ENCODE measurements at places on chromosomes 1 and 21.

GRCh38 chr1:30762930-30763650 lies 5.5 kb upstream of the LAPTM5 start:
- no peak for DNase-seq

- no peak for DNase-seq
Observed at GRCh38 chr1:29322147-29322694, 85.9 kb downstream of the PTPRU start.

- no peak for DNase-seq
Observed at GRCh38 chr1:15943328-15943991, 32.4 kb downstream of the ZBTB17 start.

- DNase-seq = peak; percentile 11
Observed at GRCh38 chr1:45493116-45493697, 2.2 kb upstream of the TESK2 start.

DNA sequence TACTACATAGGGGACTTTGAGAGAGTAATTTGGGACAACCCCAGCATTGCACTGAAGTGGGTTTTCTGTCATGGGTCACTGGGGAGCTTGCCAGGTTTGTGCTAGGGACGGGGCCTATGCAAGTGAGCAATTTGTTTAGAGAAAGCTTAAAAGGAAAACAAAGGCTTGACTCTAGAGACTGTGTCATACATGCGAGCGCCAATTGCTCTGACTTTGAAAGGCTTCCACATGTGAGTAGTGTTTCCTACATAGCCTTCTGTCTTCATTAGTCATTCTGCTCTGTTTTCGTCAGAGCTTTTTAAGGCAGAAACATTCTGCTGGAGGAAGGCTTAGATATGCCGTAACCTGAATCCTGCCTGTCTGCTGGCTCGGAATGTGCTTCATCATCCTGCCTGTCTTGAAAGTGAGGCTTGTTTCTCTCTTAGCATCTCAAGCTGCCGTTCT lies 28.4 kb downstream of the TRIM45 start:
- DNase-seq = peak; percentile 31

GRCh38 chr1:238710697-238711096 lies 675.7 kb upstream of the CHRM3 start:
- no peak for DNase-seq

DNA sequence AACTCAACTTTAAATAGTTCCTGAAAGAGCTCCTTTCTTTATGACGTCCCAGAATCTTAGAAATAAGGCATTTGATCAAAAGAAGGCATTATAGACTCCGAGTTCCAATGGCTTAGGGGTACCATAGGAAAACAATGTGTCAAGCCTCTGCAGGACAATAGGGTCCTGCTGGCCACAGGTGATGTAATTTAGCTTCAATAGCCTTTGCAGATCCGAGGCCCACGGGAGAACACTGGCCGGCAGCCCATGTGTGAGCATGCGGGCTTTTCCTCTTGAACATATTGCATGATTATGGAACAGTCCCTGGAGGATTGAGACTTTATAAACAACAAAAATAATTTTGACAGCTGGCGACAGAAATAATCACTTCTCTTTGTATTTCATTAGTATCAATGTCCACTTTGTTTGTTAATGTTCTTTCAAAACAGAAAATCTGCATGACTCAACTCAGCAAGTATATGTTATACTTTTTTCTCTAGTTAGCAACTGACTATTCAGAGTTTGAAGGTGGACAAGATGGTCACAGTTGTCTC lies 49.0 kb upstream of the NR5A2 start:
- DNase-seq = no peak

GRCh38 chr1:217896490-217896889 lies 265.3 kb downstream of the SPATA17 start:
- no peak for DNase-seq

GRCh38 chr21:32533611-32534010 lies 51.7 kb downstream of the TCP10L start:
- no peak for DNase-seq

- no peak for DNase-seq
Observed at GRCh38 chr1:206774093-206774492, 1.8 kb upstream of the IL10 start.

GRCh38 chr1:240027059-240027462 lies 64.6 kb upstream of the FMN2 start:
- peak; percentile 9 for DNase-seq

- DNase-seq = no peak
Observed at GRCh38 chr1:173202424-173203145, 4.5 kb downstream of the TNFSF4 start.

DNA sequence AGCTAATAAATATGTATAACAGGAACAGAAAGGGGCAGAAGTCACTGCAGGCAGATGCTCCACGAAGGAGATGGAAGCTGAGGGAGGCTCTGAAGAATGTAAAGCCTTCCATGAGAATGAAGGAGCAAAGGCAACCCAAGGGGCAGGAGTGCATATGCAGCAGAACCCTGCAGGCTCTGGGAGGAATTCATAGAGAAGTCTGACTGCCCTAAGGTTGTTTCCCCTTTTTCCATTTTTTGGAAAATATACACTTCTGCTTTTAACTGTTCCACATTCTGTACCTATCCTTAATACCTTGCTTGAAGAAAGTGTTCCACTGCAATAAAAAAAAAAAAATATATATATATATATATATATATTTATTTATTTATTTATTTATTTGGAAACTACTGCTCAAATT lies 69.6 kb downstream of the CD34 start:
- no peak for DNase-seq

- no peak for DNase-seq
Observed at GRCh38 chr21:15539376-15539775, 190.4 kb upstream of the USP25 start.

DNA sequence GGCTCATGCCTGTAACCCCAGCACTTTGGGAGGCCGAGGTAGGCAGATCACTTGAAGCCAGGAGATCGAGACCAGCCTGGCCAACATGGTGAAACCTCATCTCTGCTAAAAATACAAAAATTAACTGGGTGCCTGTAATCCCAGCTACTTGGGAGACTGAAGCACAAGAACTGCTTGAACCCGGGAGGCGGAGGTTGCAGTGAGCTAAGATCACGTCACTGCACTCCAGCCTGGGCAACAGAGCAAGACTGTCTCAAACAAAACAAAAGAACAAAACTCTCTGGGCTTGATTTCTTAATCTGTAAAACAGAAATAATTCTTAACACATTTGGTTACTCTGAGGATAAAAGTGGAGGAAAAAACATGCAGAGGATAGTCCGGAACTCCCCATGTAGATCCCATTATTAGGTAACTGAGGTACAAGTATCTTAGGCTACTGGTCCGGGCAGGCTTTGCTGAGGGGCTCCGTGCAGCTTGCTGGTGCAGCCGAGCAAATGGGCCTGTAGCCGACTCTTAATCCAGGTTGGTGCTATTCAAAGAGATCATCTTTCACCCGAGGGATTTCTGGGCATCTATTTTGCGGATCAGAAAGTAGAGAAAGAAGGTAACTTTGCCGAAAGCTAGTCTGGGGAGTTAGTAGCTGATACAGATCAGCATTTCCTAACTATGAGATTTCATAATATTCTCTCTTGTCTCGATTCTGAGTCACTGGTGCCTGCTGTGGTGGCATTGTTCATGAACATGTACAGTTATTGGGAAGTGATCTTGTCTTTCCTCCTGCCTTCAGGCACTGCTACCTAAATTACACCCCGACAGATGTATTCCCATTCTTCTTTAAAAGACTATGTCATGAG lies 56.8 kb downstream of the NFIA start:
- peak; percentile 75 for DNase-seq

DNA sequence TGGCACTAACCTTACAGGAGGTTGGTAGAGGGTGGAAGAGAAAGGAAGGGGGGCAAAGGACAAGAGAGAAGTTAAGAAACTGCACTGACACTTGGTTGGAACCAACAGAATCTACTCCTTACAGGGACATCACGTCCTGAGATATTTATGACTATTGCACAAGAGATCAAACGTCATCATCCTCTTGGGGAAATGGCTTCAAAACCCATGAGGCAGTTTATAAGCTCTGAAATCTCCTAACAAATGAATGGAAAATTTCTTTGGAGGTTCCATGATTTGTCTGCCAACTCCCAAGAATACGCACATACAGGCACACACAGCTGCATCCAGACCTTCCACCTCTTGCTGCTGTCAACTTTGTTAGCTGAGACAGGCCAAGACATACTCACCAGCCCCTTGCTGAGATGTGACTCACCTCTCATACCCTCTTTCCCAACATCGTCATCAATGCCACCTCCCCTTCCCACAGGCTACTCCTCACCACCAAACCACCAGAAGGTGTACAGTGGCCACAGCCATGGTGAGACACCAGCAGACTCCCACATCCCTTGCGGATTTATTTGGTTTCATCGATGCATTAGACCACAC lies 135.5 kb downstream of the SETD4 start:
- DNase-seq = no peak

- peak; percentile 83 for DNase-seq
Observed at GRCh38 chr1:9835758-9836631, 12.2 kb upstream of the CLSTN1 start.

- DNase-seq = no peak
Observed at GRCh38 chr1:92804721-92805201, 19.9 kb upstream of the EVI5 start.
